ENCODE measurements at places on chromosomes 16 and 17. TPM values are rescaled to one million over a fixed set of nuclear protein-coding genes. Genes with fewer than 3 reads are reported as not detected.

- no peak for DNase-seq
Measured at GRCh38 chr17:7132511-7133094, 18.0 kb upstream of the ASGR2 start.

GRCh38 chr17:55167024-55167725 is 97.6 kb upstream of the HLF start:
- DNase-seq: no peak

DNA sequence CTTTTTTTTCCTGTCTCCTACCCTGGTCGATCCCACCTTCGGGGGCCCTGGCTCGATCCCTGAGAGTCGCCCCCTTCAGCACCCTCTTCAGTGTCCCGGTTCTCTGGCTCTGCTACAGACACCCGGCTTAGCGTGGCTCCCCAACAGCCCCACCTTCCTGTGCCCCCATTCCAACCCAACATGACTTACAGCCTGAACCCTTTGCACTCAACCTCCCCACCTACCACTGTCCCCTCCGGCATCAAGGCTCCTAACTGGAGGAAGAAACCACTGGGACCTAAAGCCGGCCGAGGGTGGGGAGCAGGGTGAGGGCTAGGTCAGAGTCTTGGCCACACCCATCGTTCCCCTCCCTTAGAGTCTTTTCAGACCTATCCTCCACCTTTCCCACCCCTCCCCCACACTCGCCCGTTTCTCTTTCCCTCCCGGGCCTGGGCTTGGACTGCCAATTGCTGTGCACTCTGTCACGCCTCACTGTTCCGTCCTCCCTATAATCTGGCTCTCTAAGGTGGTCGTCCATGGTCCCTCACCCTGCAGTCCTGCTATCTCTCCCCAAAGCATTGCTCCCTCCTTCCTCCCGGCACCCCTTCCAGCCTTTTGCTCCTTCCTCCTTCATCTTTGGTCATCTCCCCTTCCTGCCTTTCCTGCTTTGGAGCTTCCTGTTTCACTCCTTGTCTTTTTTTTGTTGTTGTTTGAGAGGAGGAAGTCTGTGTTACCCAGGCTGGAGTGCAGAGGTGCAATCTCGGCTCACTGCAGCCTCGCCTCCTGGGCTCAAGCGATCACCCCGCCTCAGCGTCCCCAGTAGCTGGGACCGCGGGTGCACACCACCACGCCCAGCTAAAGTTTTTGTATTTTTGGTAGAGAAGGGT is 890 bp upstream of the CLDN7 start:
- no peak for DNase-seq

TMEM238L gene
- total RNA-seq: not detected

DNA sequence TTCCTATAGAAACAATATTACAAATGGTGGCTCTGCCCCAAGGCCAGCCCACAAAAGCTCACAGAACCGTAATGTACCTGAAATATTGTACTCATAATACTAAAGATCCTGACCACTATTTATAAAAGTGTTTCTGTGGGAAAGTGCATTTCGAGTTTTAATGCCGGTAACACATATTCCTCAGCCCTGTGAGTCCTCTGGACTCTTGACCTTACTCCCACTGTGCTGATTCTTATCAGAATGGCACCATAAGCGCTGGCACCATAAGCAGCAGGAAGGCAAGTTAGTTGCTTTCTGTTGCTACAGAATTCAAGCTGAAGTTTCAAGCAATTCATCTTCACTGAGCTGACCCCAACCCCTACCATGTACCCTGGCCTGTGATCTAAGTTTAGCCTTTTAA is 36.4 kb upstream of the MED13 start:
- DNase-seq: no peak

TEX14 gene
- 0.54 TPM for total RNA-seq

DNA sequence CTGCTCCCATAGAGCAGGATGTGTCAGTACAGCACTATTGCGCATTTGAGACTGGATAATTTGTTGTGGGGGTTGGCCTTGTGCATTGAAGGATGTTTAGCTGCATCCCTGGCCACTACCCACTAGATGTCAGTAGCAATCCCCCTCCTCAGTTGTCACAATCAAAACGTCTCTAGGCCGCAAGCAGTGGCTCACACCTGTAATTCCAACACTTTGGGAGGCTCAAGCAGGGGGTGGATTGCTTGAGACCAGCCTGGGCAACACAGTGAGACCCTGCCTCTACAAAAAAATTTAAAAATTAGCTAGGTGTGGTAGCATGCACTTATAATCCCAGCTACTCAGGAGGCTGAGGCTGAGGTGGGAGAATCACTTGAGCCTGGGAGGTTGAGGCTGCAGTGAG is 48.4 kb downstream of the CENPV start:
- DNase-seq: no peak

NGFR gene
- 28.9 TPM for total RNA-seq

YBX2 gene
- total RNA-seq: 1.5 TPM

DNA sequence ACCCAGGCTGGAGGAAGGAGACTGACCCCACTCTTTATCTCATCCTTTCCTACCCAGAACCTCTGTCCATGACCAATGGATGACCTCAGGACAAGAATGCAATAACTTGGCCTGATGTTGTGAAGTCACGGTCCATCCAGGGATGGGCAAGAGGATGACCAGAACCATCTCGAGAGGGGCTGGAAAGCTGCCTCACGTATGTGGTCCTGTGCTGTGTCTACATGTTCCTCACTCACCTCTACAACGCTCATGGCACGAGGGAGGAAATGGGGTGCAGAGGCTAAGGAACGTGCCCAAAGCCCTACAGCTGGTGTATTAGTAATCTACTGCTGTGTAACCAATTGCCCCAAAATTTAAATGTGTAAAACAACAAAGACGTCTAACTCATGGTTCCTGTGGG is 7.3 kb upstream of the KCTD5 start:
- DNase-seq: no peak

RNF40 gene
- 71.0 TPM for total RNA-seq

ARHGAP23 gene
- total RNA-seq: 35.2 TPM

All from cerebellum (tissue), 4 donors.